Body of pancreas (tissue), 4 donors: ENCODE measurements at places on chromosomes 5 and 9. TPM values are rescaled to one million over a fixed set of nuclear protein-coding genes. Genes with fewer than 3 reads are reported as not detected.

Gene WNK2
- total RNA-seq = 85.4 TPM

Gene SLC45A2
- total RNA-seq = not detected

- DNase-seq = no peak
These were observed 147.9 kb downstream of the MACROH2A1 start for GRCh38 chr5:135251093-135251492.

DNA sequence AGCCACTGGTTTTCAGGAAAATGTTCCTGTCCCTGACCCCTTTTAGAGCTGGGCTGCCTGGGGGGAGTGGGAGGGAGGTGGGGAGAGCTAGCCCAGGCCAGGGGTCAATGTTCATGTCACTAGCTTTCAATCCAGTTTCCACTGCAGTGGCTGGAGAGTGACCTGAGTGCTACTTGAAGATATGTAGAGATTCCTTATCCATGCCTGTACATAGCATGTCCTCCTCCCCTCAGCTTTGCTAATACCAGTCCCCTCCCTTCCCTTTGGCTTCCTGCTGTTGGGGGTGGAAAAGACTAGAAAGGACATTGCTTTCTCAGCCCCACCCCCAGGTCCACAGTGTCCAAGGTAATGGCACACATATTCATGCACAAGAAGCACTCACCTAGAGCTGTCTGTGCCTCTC lies 7.8 kb downstream of the DNAJB5 start:
- DNase-seq = no peak

Gene FANCG
- 29.3 TPM for total RNA-seq

Gene ZNF608
- 33.6 TPM for total RNA-seq

GRCh38 chr5:57311921-57312735 lies 138.3 kb downstream of the GPBP1 start:
- DNase-seq = no peak

Gene TTC16
- total RNA-seq = under 0.01 TPM

GRCh38 chr5:149804478-149805450 lies 74.7 kb downstream of the PPARGC1B start:
- DNase-seq = no peak

DNA sequence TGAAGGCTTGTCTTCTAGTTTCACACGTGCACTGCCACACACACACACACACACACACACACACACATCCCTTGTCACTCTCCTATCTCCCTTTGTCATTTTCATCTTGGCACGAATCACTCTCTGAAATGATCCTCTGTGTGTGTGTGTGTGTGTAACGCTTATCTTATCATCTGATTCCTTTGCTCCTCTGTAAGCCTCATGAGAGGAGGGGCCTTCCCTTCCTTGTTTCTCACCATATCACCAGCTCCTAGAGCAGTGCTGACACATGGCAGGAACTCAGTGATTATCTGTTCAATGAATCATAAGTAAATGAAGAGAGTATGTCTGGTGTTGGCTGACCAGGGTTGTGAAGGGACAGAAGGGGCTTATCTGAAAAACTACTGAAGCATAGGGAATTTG lies 53.3 kb downstream of the PDE4D start:
- DNase-seq = no peak

Gene SPATA24
- total RNA-seq = not detected

DNA sequence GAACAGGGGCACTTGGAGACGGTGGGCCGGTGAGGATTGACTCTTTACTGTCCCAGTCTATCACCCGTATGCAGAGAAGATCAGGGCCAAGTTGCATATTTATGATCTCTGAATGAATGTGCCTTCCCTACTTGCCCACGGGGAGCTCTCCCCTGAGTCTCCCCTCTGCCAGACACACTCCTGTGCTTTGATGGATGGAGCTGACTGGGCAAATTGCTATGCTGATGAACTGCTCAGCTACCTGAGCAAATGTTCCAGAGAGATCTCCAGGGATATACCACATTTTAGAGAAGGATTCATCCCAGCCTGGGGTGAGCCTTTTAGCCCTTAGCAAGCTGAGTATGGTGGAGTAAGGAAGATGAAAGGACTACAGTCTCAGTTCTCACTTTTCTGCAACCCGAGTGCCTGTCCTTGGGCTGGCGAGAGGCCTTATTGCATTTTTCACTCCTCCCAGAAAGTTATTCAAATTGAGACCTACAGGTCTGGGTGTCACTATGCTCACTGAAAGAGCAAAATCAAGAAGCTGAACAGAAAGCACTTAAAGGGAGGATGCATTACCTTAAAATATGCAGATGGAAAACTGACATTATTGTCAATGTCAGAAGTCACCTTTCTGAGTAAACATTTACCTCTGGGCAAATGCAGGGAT lies 526.7 kb upstream of the WWC1 start:
- no peak for DNase-seq

Gene SLC25A2
- not detected for total RNA-seq

DNA sequence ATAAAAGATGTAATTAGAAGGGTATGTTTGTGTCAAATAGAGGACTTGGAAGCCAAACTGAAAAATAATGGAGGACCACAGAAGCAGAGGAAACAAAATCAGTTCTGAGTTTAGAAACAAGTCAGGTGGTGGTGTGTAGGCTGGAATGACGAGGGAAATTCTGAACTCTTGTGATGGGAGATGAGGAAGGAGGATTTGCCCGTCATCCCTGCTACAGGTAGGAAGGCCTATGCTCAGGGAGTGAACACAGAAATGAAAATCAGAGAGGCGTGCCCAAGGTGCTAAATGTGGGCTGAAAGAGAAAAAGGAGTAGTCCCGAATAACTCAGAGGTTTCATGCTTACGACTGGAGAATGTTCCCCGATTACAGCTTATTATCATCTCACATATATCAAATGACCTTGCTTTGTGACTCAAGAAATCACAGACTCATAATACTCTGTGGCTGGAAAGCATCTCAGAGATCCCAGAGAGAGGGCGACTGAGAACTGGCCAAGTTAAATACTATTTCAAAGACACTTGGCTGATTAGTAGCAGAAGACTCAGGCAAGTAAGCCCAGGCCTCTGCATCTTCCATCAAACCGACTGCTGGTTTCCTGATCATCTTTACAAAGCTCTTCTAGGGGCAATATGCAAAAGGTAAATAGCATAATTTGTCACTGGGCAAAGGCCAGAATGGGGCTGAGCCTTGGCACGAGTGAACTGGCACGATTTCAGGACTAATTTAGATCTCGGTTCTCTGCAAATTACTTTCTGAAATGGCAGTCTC lies 126.0 kb downstream of the SUSD1 start:
- DNase-seq = peak; percentile 25

GRCh38 chr5:126384985-126385384 lies 38.2 kb upstream of the GRAMD2B start:
- no peak for DNase-seq

- no peak for DNase-seq
These were observed 44.7 kb upstream of the TMEM215 start for GRCh38 chr9:32738501-32739172.

DNA sequence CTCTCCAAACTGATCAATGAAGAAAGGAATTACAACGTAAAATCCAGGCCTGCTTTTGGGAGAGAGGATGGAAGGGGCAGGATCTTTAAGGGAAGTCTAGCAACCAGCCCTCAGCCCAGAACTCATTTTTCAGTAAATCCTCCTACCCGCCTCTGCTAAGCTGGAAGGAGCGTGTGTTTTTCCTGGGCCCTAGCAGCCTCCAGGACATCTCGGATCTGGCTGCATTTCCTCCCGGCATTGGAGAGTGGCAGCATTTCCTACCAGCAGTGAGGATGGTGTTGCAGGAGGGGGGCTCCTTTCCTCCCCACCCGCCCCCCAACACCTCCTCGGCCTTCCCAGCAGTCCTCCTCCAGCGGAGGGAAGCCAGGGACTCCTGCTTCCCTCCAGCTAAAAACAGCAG lies 54.5 kb downstream of the DCP2 start:
- no peak for DNase-seq

Gene VLDLR
- 18.1 TPM for total RNA-seq

DNA sequence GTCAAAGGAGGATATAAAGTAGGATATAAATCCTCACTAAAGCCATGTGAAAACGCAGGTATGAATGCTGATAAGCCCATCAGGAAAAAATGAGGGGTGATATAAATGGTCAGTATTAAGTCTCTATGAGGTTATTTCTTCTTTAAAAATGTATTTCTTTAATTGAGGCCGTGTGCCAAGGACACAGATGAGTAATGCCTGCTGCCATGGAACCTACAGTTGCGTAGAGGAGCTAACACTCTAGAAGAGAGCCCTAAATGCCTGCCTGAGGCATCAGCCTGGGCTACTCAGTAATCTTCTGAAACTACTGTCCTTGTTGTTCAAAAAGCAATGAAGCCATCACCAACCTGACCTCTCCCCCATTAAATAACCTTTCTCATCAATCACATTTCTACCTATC lies 84.9 kb downstream of the KLHL3 start:
- no peak for DNase-seq

Gene ADAMTSL1
- total RNA-seq = 0.99 TPM

DNA sequence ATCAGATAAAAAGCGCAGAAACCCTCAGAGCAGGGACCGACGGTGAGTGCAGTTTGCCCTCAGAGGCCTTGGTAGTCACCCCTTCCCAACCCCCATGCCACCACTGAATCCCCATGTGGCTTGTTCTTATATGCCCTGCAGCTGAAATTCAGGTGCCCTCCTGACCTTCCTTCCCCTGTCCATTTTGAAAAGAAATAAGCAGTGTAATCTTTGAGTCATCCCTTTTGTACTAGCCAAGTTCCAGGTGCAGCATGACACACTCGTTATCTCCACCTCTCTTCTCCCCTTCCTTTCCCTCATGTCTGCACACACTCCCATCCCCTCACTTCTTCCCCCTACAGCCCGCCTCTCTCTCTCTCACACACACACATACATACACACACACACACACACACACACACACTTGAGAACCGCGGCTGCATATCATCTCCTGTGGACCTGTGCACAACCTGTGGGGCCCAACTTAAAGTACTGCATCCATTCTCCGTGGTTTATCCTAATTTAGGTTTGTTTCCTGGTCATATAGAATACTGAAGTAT lies 53.1 kb downstream of the SYK start:
- no peak for DNase-seq

DNA sequence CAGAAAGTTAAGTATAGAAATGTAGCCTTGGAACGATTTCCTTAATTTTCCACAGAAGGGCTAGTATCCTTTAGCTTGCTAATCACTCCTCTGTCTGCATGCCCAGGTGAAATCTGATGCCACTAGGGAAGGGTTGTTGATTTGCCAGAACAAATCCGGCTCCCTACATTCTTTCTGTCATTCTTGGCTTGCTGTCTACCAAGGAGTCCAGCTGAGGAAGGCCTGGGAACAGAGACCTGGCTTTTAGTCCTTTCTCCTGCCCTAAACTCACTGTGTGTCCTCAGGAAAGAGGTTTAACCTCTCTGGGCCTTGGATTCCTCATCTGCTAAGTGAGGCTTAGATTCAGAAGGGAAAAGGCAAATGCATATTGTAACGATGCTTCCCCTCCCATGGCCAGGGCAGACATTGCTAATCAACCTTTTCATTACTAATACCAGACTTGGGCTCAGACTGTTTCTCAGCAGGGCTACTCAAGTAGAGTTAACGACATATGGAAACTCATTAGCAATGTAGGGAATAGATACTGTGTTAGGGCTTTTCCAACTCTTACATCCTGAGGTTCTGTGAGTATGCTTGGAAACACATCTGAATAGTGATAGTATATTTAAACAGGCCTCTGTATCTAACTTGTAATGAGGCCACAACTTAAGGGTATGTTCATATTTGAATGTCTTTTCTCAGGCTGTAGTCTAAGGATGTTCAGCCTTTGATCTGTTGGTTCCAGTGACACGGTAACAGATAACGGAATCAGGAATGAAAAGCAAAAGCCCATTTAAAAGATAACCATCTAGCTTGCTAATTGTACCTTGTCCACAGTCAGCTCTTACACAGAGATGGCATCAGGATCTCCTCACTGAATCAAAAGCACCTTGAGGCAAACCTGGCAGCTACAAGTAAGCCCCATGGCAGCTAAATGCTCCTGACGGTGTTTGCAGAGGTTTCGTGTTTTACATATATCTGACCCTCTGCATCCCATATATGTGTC lies 4.1 kb downstream of the GALNT10 start:
- DNase-seq = no peak

Gene RRAGA
- total RNA-seq = 30.0 TPM

Gene LHX6
- not detected for total RNA-seq

DNA sequence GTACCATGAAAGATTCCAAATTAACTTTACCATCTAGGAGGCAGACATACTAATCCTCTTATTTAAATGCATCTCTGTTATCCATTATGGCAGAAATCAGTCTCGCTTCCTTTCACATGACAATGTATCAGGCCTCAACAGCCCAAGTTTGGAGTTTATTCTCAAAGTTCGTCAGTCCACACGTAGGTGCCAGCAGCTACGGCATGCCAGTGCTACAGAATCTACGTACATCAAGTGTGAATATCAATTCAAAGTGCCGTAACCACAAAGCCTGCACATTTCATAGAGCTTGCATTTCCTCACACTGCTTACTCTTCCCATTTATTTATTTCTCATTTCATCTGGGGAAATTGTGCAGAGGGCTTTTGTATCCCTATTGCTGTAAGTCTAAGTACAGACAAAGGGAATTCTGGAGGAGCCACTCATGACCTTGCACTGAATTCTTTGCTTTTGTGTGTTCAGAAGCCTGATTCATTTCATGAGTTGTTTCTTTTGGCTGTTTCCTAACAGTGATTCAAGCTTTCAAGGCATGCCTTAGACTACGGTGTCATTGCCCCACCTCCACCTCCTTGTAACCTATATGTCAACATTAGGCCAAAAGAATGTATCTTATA lies 10.0 kb downstream of the ENC1 start:
- no peak for DNase-seq

Gene EMB
- 3.6 TPM for total RNA-seq

Gene ANKRD20A1
- total RNA-seq = 4.6 TPM

GRCh38 chr9:134913041-134913712 lies 4.5 kb downstream of the FCN1 start:
- no peak for DNase-seq

Gene SPINK4
- not detected for total RNA-seq

- DNase-seq = peak; percentile 86
These were observed 2.0 kb downstream of the IER5L start for GRCh38 chr9:129175825-129176633.

DNA sequence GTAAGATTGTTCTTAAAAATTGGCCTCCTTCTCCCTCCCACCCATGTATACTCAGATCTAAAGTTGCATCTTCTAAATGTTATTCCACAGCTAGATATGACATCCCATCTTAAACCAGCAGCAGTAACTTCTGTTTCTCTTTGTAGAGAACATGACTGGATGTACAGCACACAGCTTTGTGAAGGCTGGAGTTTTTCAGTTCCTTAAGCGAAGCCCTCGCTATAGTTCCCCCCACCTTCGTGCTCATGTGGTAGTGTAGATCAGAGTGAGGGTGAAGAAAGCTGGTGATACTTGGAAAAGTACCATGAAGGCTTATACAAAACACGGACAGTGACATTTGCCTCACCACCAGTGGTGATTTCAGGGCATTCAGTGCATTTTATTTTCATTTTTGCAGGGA lies 137.5 kb downstream of the MAT2B start:
- no peak for DNase-seq
